ENCODE measurements at places on chromosomes 4 and X.

DNA sequence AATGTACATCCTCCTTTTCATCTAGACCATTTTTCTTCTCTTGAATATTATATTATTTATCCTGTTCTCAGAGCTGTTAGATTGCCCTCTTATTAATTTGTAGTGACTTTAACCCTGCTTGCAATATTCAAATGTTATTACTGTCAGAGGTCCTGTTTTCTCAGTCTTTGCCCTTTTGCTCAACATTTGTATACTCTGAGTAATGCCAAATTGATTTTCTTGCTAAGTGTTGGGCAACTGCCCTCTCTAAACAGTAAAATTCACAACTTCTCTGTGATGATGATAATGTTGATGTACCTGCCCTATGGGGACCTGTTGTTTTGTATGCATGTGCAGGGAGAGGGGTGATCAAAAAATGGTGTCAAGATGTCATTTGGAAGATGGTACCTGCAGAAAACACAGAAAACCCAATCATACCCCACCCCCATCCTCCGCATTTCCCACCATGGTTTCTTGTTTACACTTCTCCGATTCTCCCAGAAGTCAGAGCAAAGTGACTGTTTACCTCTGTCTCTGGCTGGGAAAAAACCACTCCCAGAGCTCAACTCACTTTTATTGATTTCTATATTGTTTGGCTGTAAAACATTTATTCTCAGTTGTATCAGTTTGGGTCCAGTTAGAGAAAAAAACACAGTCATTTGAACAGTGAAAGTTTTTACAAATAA, 694.0 kb downstream of the IL1RAPL1 start:
- no peak for DNase-seq

GRCh38 chrX:101682723-101683122, 23.1 kb upstream of the ARMCX2 start:
- no peak for DNase-seq

DNA sequence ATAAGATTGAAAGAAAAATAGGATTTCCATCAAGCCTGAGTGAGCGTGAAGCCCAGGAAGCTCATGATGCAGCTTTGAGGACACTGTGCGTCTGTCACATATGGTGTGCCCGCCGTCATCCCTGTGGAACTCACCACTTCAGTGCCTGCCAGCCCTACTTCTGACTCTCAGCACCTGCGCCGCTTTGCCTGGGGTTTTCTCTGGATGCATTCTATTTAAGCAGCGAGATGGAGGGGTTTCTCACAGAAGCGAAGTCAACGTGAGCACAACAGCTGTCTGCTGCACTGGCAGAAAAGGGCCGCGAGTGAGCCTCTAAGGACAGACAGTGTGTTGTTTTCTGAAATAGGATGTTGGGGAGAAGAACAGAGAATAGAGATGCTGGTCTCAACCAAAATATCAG, 6.2 kb upstream of the TMEM128 start:
- DNase-seq: no peak

- no peak for DNase-seq
Measured at GRCh38 chr4:111880116-111880515, 265.1 kb upstream of the FAM241A start.

DNA sequence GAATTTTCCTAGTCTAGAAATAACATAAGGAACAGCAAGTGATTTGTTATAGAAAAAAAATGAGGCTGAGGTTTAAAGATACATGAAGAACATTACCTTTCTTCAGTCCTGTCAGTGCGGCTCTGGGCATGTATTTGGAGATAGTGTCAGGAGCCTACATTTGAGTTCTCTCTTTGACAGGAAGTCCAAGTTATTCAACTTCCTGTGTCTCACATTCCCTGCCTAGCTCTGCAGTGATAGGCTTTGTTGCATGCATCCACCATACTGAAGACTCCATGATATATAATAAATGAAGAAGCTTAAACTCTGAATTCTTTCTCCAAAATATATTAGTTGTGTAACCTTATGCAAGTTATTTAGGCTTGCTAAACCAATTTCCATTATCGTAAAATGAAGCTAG, 148.7 kb downstream of the RELL1 start:
- DNase-seq: no peak

- no peak for DNase-seq
Measured at GRCh38 chrX:17860179-17860780, 818 bp downstream of the RAI2 start.
